EL (cell line): ENCODE measurements at places on chromosomes 5 and 9.

DNA sequence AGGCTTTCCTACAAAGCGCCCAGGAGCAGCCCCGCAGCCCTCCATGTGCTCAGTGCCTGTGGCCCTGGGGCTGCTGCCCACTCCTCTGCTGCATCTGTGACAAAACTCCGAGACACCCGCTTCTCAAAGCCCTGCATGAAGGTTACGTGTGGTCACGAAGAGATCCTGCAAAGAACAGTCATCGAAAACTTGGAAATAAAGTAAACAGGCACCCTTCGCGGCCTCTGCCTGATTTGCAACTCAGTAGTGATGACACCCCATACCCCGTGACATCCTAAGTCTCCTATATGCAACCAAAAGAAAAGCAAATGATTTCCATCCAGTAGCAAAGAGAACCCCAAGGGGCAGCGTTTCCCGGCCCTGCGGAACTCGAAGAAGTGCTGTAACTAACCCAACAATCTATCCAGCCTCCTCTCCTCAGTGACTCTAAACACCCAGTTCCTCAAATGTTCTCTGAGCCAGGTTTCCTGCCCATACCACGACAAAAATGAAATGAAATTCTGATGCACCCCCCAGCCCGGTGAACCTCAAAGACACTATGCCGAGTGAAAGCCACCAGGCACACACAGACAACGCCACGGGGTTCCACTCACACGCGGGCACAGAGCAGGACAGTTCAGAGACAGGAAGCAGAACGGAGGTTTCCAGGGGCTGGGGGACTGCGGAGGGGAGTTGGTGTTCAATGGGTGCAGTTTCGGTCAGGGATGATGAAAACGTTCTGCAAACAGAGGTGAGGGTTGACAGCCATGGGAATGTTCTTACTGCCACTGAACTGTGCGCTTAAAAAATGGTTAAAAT, 19.0 kb downstream of the NACC2 start:
- DNase-seq, result no peak

DNA sequence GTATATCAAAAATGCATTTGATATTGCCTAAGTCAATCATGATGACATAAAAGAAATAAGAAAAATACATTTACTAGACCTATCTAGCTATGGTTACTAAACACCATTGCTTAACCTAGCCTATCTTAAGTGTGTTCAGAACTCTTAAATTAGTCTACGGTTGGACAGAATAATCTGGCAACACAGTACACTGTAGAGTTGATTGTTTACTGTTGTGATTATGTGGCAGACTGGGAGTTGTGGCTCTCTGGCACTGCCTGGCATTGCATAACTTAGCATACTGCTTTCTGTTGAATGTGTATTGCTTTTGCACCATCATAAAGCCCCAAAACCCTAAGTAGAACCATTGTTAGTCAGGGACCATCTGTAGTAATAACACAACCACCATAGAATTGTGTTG, 21.2 kb upstream of the ZFAND5 start:
- DNase-seq, result no peak

DNA sequence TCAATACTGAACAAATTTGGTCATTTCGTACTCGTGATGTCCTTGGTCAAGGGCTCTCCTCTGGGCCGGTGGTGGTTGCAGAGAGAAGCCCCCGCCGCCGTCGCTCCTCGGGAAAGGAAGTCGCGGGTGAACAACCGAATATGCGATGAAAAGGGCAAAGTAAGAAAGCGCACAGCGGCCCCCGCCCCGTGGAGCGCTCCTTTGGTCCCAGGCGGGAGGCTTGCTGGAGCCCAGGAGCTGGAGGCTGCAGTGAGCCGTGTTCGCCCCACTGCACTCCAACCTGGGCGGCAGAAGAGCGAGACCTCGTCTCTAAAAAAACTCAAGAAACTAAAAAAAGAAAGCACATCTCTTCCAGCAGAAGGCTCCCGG, 108.4 kb upstream of the LARP1 start:
- DNase-seq, result no peak

DNA sequence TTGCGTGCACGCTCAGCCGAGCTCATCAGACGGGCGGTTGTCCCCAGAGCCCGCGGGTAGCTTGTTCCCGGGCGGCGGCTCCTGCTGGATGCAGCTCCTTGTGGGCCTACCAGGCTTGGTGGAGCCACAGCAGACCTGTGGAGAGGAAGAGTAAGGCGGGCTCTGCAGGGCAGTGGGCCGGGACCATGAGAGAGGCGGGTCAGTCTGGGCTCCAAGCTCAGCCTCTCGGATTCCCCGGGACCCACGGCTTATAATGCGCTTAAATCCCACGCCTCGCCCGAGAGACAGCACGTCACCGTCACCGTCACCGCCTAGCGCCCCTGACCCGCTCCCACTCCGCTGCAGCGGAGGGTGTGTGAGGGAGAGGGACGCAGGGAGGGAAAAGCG, 1.9 kb upstream of the ANKRD18A start:
- no peak for DNase-seq

DNA sequence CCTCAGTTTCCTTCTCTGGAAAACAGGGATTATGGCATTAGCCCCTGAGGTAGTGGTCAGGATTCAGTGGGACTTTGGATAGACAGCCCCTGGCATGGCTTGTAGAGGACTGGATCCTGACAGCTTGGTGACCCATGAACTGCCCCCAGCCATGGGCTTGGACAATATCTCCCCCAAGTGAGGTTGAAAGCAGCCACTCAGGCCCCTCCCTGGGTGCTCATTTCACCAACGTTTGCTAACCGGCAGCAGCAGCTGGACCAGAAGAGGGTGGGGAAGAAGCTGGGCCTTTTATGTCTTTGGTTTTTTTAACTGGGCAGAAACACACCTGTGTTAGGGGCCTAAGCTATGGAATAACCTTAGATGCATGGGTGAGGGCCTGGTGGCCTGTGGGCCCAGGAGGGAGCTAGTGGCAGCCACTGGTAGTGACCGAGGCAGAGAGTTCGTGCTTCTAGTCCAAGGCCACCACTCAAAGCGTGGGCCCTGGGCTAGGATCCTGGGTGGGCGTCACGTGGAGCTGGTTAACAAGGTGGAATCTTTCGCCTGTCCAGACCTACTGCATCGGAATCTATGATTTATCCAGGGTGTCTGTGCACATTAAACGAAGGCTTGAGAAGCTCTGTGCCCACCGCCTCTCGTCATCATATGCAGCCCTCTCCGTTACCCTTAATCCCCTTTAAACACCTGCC, 1.9 kb downstream of the SLC2A8 start:
- DNase-seq, result no peak

- DNase-seq, result no peak
Observed at GRCh38 chr5:600886-601541, 11.1 kb upstream of the CEP72 start.

DNA sequence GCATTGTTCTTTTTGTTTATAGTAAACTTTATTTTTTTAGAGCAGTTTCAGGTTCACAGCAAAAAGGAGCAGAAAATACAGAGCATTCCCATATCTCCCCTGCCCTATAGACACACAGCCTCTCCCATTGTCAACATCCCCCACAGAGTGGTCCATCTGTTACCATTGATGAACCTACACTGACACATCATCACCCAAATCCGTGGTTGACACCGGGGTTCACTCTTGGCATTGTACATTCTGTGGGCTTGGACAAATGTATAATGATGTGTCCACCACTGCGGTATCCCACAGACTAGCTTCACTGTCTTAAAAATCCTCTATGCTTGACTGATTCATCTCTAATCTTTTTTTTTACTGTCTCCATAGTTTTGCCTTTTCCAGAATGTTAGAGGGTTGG, 120.7 kb upstream of the SPATA31C2 start:
- DNase-seq, result no peak

DNA sequence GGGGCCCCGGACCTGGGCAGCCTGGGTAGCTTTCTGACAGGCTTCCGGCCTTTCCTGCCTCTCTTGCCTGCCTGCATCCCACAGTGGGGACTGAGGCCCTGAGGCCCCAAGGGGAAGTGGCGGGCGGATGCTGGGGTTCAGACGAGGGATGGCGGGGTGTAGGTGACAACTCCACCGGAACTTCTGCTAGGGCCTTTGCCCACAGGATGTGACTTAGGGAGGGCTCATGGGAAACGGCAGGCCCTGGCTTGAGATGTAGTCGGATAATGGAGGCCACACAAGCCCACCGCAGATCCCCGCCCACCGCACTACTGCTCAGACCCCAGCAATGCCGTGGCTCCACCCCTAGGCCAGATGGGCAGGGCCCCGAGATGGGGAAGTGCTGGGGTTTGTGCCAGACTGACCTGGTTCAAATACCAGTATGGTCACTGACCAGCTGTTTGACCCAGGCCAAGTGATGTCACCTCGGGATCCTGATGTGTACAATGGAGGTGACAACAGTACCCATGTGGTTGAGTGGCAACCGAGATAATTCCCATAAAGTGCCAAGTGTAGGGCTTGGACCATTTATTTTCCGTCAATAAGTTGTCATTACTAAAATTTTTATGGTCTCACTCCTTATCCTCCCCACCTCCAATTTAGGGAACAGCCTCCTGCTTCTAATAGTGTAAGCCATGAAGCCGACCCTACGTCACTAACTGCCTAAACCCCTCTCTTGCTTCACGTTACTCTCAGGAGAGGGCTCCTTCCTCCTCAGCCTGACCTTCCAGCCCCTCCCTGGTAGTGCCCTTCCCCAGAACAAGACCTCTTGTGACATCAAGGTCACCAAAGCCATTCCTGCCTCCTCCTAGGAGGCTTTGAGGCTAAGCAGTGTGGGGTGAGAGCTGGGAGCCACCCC, 2.5 kb upstream of the CDK9 start:
- no peak for DNase-seq

DNA sequence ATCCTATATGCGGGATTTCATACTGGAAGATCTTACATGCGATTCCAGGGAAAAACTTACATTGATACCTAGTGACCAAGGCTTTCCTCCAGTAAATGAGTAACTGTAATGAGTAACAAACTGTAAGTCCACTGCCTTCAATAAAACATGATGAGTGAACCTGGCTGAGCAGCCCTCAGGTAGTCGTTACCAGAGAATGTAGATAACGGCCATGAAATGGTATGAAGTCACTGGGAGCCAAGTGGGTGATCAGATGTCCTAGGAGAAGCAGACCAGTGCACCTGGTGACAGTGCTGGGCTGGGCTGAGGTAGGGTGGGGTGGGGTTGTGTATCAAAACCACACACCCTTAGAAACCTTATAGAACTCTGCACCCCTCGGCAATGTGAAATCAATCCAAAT, 203.6 kb downstream of the ALDH1A1 start:
- no peak for DNase-seq

DNA sequence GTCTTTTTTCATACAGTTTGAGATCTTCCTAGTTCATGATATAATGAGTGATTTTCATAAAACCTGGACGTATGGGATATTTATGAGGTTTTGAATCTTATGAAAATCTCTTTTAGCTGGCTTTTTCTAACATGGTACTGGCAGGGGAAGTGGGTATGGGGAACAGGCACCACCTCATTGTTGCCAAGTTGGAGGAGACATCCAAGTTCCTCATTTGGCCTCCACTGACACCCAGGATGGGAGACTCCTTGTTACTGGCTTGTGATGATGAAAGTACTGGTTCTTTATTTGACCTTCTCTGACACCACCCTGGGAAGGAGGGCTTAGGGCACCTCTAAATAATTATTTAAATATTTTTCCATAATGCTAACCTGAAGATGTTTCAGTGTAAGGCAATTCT, 4.0 kb upstream of the TNPO1 start:
- DNase-seq, result no peak

DNA sequence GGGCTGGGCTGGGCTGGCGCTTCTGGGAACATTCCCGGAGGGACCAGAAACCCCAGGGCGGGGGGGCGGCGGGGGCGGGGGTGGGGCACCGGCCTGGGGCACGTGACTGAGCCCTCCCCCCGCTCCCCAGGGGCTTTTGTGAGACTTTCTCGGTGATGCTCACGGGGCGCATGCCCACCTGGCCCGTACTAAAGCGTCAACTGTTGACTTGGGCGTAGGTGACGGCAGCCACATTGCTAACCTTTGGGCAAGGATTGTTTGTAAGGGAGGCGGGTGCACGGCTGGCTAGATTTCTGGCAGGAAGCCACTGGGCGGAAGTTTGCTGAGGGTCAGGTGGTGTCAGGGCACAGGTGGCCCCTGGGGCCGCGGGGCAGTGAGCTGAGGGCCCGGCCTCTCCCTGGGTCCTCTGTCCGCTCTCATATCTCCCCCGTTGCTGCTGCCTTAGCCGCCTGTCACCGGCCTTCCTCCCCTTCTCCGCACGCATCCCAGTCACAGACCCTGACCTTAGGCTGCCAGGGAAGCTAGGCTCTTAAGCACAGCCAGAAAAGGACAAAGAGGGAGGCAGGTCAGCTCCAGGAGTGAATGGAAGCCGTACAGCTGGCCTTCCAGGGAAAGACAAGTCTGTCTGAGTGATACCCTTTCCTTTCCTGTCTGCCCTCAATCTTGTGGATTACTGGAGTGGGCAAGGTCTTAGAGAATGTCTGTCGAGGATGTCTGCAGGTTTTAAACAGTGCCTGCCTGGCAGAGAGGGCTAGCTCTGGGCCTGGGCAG, 812 bp downstream of the CACFD1 start:
- DNase-seq, result no peak

- peak; percentile 7 for DNase-seq
Observed at GRCh38 chr5:109485030-109485429, 75.3 kb upstream of the PJA2 start.

DNA sequence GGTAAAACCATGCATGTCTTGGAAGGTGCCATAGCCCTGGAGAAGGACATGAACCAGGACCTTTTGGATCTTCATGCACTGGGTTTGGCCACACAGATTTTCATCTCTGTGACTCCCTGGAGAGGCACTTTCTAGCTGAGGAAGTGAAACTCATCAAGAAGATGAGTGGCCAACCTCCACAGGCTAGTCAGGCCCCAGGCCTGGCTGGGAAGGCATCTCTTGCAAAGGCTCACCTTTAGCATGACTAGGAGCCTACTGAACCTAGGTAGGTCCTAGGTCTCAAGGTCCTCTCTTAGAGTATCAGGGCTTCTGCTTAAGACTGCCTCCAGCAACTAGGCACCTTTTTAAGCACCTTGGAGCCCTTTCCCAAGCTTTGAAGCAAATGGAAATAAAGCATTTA, 1448.7 kb upstream of the ACO1 start:
- DNase-seq, result no peak

- no peak for DNase-seq
Observed at GRCh38 chr9:94783928-94784327, 57.4 kb downstream of the AOPEP start.

GRCh38 chr9:70421272-70422180, 7.1 kb upstream of the KLF9 start:
- peak; percentile 59 for DNase-seq

GRCh38 chr5:150408231-150408943, 4.3 kb downstream of the CD74 start:
- DNase-seq, result no peak

- peak; percentile 21 for DNase-seq
Observed at GRCh38 chr5:107135391-107135790, 535.3 kb downstream of the EFNA5 start.

DNA sequence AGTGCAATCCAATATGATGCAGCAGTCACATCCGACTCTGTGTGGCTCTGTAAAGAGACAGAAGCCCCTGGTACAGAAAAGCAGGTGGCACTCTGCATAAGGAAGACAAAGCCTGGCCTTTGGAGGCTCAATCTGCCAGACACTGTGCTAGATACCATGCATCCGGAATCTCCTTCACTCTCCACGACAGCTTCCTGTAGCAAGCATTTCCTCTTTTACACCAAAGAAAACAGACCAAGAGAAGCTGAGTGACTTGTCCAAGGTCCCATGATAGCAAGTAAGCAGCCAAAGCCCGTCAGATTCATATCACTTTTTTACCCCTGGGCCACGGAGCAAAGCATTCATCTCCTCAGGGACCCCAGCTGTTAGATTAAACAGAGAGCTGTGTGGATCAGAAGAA, 64.2 kb upstream of the SMIM23 start:
- no peak for DNase-seq
